Mammary epithelial cell (primary cell): ENCODE measurements at places on chromosomes 7 and 10. TPM values are rescaled to one million over a fixed set of nuclear protein-coding genes. Genes with fewer than 3 reads are reported as not detected.

- DNase-seq, result no peak
Observed at GRCh38 chr10:101879456-101880231, 36.0 kb upstream of the KCNIP2 start.

- DNase-seq, result no peak
Observed at GRCh38 chr10:29277296-29277695, 11.6 kb upstream of the LYZL1 start.

GRCh38 chr10:132392811-132393694 lies 3.9 kb upstream of the PWWP2B start:
- DNase-seq, result peak; percentile 56

- DNase-seq, result no peak
Observed at GRCh38 chr7:151134743-151135524, 32.6 kb downstream of the GBX1 start.

DNA sequence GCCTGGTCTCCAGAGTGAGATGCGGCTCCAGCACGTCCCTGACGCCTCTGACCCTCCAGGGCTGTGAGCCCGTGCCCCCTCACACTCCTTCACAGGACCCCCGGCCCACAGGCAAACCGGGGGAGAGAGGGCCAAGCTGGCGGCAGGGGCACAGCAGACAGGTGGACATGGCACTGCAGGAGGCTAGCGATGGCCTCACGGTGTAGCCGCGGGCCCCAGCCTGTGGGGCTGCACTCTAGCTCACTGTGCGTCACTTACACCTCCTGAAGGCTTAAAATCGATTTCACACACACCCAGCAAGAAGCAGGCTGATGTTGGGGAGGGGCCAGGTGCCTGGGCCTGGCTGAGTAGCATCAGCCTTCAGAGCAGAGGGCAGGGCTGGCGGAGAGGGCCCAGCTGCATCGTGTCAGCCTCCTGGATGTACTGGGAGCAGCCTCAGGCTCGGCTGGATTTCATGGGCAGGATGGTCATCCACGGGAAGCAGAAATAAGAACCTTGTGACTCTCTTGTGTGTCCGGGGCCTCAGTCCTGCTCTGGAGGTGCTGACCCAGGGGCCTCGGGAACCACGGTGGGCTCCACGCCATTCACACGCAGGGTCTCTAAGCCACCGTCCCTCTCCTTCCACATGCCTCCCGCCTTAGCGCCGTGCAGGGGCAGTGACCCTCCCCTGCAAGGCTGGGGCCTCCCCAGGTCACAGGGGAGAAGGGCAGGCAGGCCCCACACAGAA lies 19.4 kb upstream of the KNDC1 start:
- no peak for DNase-seq

GRCh38 chr7:114930107-114930661 lies 8.3 kb downstream of the MDFIC start:
- no peak for DNase-seq

DNA sequence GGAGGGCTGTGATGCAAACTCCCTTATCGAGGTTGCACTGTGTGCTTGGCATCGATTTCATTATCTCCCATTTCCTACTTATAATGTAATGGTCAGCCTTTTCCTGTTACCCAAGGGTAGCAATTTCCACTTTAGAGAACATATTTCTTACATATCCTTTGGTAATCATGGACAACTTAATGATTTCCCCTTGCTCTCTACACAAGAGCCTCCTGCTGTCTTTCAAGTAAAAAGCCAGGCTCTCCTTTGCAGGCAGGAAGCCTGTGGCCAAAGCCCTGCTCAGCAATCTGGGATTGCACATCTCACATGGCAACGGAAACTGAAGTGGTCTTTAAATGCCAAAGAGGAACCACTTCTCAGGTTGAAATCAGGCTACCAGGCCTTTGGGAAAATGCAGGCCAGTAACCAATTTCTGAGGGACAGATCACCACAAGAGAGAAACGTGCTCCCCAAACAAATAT lies 86.7 kb upstream of the IKZF1 start:
- no peak for DNase-seq

DNA sequence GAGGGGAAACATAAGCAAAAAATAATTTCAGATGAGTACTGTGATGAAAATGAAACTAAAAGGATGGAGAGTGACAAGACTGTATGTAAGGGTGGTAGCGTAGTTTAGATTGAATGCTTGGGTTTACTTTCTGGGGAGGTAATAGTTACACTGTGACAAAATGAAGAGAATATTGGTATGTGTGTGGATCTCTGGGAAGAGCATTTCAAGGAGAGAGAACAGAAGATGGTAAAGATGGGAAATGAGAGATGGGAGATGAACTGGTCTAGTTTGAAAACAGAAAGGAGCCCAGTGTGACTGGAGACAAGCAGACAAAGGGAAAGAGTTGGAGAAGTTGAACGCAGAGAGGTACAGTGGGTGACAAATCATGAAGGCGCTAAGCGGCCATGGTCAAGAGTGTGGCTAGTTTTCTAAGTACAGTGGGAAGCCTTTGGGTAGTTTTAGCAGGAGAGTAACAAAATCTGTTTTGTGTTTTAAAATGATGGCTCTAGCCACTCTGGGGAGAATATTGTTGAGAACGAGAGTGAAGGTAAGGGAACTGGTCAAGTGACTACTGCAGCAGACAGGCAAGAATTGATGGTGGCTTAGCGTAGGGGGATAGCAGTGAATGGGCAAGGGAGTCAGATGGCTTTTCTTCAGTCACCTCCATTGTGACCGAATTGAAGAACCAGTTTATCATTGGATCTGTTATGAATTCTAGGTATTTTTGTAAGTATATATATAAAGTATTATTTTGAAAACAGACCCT lies 22.6 kb downstream of the PALS2 start:
- no peak for DNase-seq

DNA sequence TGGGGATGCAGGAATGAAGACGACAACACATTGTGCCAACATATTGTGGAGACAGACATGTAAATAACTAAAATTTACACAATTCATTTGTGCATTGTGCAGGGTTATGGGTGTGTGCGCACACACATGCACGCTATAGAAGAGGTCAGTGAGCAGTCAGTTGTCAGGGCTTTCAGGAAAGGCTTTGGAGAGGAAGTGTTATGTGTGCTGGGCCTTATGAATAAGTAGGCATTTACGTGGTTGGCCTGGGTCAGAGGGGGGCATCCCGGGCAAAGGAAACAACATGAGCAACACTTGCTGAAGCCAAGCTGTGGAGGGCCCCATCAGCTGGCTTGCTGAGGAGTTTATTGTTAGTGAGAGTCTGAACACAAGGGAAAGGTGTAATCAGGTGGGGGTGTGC lies 4.1 kb downstream of the PRXL2A start:
- no peak for DNase-seq

- DNase-seq, result no peak
Observed at GRCh38 chr10:30830315-30831230, 201.0 kb upstream of the LYZL2 start.

DNA sequence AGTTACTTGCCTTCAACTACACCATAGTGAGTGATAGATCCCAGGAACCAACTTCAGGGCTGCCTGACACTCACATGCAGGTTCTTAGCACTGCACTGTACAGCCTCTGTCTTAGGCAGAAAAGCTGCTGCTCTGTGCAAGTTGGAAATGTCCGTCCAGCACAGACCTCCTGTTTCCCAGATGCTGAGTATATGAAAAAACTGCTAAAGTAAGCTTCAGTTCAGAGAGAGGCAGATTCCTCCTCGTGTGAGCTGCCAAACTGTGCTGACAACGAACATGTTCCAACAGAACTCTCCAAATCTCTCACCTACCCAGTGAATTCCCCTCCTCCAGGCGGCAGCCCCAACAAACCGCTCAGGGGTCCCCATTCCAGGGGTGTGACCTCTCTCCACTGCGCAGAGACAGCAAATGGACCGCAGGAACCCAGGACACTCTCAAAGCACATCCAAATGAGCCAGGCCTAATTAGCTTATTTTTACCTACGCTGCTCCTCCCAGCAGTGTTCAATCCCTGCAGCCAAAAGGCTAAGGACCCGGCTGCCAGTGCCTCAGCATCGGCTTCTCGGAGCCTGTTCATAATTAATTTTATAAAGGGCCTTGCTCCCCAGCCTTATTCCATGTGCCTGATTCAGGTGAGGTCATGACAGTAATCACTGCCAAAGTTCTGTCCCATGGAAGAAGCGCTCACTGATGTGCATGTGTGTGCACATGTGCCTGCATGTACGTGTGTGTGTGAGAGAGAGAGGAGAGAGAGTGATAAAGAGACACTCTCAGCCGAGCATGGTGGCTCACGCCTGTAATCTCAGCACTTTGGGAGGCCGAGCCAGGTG lies 159.5 kb upstream of the AUTS2 start:
- no peak for DNase-seq

The HOXA6 gene
- total RNA-seq, result 1.7 and 3.1 TPM in 2 replicates

The SAMD9 gene
- total RNA-seq, result 12.0 TPM

The COX15 gene
- total RNA-seq, result 26.5 and 41.5 TPM in 2 replicates

The IFRD1 gene
- total RNA-seq, result 76.2 and 139 TPM in 2 replicates

The PTPN12 gene
- total RNA-seq, result 71.0 TPM

The TEX36 gene
- total RNA-seq, result not detected

The CTAGE8 gene
- 0.96 and 1.5 TPM in 2 replicates for total RNA-seq
